ENCODE measurements at places on chromosomes 11 and 22.

DNA sequence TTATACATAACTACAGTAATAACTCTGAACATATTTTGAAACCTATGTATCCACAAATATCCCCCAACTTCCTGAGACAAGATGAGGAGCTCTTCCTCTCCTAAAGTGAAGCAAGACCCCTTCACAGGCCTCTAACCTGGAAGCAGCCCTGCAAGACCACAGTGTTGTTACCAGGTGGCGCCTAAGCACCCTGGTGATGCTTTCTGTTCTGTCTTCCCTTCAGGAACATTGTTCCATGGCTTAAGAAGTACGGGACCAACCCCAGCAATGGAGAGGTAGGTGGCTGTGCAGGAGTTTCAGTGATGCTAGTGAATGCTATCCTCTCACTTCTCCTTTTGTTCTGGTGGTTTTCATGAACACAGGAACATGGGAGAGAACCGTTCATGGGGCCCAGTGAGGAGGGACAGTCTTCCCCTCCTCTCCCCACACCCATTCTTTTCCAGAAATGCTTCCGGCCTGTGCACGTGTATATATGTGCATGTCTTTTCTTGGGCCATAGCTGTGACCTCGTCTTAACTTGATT is 6.4 kb downstream of the PPIL2 start:
- no peak for DNase-seq

DNA sequence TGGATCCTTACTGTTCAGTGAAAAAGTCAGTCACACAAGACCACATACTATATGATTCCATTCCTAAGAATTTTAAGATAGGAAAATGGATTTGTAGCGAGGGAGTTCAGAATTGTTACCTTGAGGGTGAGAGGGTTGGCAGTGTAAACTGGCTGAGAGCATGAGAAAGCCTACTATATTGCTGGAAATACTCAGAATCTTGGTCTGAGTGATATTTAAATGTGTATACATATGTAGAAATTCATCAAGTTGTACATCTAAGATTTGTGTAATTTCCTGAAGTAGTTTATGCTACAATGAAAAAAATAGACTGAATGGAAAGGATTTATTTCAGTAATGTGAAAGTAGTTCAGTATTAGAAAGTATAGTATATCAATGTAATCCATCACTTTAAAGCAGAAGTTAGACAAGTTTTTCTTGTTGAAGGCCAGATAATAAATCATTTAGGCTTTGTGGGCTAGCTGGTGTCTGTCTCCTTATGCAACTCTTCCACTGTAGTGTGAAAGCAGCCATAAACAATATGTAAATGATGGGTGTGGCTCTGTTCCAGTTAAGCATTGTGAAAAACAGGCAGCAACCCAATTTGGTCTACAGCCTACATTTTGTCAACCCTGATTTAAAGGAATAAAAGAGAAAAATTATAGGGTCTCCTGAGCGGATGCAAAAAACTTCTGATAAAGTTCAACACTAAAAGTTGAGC is 127.2 kb upstream of the THY1 start:
- DNase-seq, result peak; percentile 70

GRCh38 chr11:45110562-45110961 is 35.9 kb upstream of the PRDM11 start:
- DNase-seq, result peak; percentile 65

GRCh38 chr11:16805938-16806337 is 67.5 kb downstream of the C11orf58 start:
- DNase-seq, result no peak

All from inflammatory macrophage (primary cell).